Heart right ventricle (tissue), 16 donors: ENCODE measurements at places on chromosomes 5 and 9.

DNA sequence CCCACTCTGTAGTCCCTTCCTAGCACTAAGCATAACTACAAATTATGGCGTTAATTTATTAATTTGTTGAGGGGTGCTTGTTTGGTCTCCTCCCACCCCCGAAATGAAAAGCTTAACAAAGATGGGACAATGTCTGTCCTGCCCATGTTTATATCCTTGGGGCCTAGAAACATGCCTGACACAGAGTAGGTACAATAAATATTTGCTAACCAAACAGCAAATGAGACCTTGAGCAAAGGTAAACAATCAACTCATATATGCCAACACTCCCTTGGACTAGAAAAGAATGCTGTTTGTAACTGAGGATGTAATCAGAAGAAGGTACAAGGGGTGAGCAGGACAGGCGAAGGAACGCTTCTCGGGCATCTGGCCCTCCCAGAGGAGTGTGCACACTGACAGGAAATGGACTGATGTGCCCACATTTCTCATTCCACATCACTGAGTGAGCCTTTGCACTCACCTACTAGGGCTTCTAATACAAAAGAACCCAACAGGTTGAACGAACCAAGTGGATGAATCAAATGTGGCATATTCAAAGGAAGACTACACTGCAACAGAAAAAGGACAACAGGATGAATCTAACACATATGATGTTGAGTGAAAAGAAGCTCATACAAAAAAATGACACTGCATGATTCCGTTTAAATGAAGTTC lies 66.8 kb downstream of the MED27 start:
- DNase-seq, result no peak

DNA sequence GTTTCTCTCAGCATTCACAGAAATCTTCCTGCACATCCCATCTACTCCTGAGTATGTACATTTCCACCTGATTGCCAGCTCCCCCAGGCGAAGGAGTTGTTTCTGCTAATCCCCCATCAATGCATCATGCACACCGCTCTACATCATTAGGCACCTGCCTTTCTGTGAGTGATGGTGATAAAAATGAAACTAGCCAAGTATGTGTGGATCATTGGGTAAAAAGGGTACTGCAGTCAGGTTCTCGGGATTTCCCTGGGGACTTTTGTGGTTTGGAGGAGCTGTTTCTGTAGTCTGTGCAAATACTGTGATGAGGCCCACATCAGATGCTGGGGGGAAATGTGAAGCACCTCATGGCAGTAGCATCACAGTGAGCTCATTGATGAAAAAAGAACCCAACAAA lies 30.4 kb downstream of the CAMK4 start:
- no peak for DNase-seq

GRCh38 chr9:112581469-112582176 lies 95.0 kb downstream of the KIAA1958 start:
- DNase-seq, result no peak

GRCh38 chr5:20515606-20516005 lies 527.6 kb upstream of the CDH18 start:
- DNase-seq, result no peak

DNA sequence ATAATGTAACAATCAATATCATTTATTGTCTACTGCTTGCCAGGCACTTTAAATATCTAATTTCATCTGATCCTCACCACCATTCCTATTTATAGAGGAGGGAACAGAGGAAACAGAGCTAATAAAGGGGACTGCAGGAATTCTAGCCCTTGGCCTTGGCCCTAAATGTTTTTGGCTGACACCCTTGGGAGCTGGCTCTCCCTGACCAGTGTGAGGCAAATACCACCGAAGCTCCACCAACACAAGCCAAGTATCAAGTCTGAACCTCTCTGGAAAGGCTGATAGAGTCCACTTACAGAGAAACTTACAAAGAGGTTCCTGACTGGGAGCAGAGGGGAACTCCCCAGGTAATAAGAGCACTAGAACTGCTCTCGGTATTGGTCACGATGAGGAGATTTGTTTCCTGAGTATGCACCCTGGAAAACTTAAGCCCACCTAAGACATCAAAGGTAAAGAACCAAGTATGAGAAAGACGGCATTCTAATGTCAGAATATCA lies 243.1 kb upstream of the PANK3 start:
- no peak for DNase-seq

- no peak for DNase-seq
These were observed 58.6 kb upstream of the CTXN3 start for GRCh38 chr5:127590156-127590722.

GRCh38 chr5:15260356-15261268 lies 239.4 kb upstream of the FBXL7 start:
- DNase-seq, result no peak

DNA sequence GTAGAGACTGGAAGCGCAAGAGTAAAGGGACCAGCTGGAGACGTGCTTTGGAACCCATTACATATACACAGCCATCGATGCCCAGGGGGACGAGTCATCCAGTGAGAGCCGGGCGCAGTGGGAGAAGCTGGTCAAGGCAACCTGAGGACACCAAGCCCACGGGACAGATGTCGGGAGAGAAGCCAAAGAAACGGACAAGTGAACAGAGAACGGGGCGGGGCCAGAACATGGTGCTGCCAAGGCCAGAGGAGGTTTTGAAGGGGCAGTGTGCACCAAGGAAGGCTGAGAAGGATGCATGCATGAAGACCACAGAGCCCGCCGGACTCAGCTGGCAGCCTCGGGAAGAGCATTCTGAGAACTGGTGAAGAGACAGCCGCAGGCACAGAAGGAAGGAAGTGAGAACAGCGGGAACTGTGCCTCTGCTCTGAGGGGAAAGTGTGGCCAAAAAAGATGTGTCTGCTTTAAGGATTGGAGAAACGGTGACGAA lies 20.3 kb downstream of the CAMSAP1 start:
- peak; percentile 61 for DNase-seq

- DNase-seq, result peak; percentile 80
These were observed 87.1 kb downstream of the PDE6A start for GRCh38 chr5:149857499-149857898.

DNA sequence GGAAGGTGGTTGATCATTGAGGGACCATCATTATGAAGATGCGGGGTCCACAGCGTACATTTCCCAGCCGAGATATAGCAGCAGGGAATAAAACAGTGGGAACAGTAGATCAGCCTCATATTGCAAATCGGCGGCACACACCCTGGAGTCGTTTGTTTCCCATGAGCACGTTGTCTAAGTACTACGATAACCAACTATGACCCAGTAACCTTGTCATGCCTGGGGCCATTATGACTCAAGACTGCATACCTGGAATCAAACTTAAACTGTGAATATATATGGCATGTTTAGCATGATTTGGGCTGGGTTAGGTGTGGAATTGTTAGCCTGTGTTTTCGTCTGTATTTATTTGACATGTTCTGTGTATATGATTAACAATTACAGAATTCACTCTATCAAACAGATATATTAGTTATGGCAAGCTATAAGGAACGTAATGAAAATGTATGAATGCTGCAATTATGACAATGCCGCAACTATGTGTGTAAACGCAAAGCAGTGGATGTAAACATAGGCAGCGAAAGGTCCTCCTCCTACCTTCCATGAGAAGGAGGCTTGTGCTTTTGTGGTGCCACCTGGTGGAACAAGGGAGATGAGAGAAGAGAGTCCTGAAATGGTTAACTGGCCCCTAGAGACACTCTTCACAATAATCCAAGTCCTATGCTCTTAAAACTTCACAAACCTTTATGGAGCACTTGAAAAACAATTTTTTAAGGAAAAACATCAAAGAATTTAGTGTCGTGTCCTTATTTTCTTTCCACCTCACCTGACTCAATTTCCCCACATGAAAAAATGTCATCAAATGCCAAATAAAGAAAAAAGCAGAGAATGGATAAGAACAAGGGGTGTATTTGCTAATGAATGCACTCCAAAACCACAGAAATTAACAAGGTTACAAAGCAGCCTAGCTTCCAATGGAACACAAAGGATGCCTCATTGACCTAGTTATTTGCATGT lies 47.1 kb downstream of the SEMA5A start:
- DNase-seq, result no peak

DNA sequence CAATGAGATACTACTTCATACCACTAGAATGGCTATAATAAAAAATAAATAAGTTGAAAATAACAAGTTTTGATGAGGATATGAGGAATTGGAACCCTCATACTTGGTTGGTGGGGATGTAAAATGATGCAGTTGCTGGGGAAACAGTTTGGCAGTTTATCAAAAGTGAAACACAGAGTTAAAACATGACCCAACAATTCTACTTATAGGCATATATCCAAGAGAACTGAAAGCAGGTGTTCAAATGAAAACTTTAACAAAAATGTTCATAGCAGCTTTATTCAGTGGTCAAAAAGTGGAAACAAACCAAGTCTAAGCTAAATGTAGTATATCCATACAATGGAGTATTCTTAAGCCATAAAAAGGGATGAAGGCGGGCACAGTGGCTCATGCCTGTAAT lies 13.1 kb upstream of the LHFPL2 start:
- no peak for DNase-seq

GRCh38 chr5:69217151-69217511 lies 17.6 kb upstream of the CDK7 start:
- no peak for DNase-seq

- no peak for DNase-seq
These were observed 53.0 kb downstream of the SH3RF2 start for GRCh38 chr5:145989428-145989827.

DNA sequence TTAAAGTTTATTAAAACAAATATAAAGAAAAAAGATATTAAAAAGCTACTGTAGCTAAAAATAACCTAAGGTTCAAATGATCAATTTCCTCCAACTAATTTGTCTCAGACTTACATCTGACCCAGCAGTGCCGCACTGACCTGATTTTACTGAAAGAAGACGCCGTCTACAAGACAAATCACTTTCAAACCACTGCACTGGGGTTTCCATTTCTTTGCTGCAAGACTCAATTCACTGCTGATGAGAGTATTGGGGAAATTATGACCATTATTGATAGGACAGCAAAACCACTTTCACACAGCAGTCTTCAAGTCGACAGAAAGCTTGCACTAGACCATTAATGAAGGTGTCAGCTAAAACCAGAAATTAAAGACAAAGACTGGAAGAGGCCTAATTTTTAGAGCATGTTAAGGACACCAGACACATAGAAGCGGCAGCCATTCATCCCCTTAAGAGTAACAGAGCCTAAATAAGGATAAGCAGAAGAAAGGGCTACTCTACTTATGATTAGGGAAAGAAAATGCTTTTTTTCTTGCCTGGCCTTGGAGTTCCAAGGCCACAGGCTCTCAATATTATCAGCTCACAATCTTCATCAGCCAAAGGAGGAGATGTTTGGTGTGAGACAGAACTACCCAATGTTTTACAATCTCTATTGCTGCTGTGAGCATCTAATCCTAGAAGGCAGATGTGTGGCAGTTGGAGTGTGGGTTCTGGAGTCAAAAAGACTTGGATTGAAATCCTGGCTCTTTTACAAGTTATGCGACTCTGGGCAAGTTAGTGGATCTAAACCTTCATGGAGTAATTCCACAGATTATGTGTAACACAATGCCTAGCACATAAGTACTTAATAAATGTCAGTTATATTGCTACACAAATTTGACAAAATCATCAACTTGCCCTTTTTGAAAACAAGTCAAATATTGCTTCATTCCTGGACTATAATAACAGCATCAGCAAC lies 190.7 kb downstream of the MAPKAP1 start:
- DNase-seq, result no peak

DNA sequence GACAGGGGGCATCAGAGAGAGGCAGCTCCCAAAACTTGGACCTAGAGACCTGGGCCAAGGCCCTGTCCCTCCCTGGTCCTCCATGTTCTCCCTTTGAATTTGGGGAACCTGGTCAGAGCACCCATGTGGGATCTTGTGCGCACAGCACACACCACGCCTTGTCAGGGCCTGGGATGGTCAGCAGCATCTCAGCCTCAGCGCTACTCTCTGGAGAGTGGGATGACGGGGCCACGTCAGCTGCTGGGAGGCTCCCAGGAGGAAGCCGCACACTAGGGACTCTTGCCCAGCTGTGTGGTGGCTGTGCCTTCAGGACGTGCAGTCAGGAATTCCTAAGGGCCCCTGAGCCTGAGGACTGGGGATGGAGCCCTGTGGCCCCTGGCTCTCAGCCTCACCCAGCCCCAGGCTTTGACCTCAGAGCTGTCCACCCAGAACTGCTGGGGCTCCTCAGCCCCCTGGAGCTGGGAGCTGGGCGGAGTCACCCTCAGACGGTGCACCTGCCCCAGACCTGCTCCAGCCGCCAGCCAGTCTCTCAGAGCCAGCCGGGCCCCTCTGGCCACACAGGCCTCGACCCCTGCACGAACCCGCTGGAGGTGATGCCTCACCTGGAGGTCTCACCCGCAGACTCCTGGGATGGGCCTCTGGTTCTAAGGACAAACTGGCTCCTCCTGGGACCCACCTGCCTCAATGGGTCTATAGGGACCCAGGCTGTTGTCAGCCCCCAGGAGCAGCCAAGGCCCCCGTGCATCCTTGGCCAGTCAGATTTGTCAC lies 38.3 kb upstream of the EGFL7 start:
- DNase-seq, result peak; percentile 23
